Stimulated activated CD4-positive, alpha-beta T cell treated with anti-CD3 and anti-CD28 coated beads, TNF-alpha, amount 100 ng/mL, for 1 hour (primary cell): ENCODE measurements at places on chromosomes 6 and 20.

DNA sequence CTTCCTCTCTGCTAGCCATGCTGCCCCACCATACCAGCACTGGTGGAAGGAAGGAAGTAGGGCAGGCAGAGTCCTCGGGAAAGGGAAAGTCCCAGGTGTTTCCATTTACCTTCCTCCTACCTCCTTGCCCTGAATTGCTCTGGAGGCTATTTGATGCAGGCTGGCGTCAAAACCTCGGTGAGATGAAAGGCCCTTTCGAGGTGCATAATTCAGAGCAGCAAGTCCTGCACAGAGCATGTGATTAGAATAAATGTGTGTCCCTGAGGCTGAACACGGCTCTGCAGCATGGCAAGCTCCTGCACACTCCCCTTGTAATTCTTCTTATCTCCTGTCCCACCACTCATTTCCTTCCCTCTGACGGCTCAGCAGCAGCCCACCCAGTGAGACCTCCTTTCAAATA lies 98.7 kb upstream of the LRFN2 start:
- no peak for DNase-seq

GRCh38 chr20:43832096-43832816 lies 82.4 kb upstream of the TOX2 start:
- DNase-seq, result no peak

DNA sequence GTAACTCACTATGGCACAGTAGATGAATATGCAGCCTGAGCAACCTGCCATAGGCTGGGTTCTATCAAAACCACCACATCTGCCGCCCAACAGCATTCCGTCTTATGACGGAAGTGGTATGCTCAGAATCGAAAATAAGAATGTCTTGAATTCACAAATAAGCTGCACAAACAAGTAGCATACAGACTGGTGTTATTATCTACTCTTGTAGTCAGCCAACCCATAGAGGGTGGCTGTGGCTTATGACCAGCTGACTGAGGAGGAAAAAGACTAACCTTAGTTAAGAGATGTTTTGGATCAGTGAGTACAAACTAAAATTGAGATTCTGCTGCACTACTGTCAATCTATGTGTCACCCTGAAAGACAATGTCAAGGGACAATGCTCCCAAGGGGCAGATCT lies 1255.1 kb upstream of the EYS start:
- DNase-seq, result no peak

DNA sequence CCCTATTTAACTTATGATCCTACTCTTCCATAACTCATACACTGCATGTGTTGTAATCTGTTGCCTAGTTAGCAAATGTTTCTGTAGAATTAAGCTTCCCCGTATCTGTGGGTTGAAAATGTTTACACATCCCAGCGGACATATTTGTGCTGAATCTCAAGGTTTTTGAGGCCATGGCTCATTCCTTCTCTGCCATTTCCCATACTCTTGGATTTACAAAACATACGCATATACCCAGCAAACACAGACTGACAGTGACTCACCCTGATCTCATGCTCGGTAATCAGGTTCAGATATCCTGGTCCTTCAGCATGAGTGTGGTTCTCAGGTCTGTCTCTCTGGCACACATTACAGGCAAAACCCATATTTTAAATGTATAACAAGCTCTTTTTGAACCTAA lies 58.7 kb downstream of the AGPAT4 start:
- no peak for DNase-seq

GRCh38 chr20:3563548-3564177 lies 92.8 kb downstream of the ATRN start:
- no peak for DNase-seq

DNA sequence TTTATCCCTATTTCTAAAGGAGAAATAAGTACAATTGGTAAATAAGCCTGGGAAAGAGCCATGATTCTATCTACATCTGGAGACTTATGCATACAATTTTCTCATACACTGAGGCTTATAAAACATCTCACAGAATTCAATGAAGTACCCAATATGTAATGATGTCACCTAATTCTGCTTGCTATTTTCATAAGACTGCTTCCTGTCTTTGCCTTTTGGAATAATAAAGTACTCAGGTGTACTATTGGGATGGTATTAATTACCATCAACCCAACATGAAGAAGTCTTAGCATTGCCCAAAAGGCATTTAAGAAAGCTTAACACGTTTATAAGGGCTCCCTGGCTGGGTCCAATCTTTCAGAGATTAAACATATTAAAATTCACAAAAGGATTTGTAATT lies 216.4 kb upstream of the TSHZ2 start:
- DNase-seq, result no peak
